ENCODE measurements at places on chromosomes 2 and 18.

DNA sequence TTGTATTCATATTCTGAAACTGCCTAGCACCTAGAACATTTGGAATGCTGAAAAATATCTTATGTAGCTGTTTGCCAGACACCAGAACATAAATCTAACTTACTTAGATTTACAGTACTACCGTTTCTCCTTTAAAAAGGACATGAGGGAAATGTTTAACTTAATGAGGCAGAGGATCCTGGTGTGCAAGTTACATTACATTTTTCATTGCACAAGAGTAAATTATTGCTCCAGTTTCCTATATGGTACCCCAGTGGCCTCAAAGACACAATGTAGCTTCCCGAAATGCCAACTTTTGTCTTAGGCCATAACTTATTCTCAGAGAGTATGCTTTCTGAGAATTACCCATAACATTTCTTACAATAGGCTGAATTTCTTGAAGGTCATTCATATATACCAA is 105.5 kb upstream of the DTNA start:
- DNase-seq, result no peak

- no peak for DNase-seq
These were observed 37.7 kb downstream of the NFATC1 start for GRCh38 chr18:79433431-79433830.

- no peak for DNase-seq
These were observed 312.4 kb upstream of the DDX18 start for GRCh38 chr2:117502121-117502520.

GRCh38 chr2:165016772-165017411 is 61.6 kb upstream of the SLC38A11 start:
- no peak for DNase-seq

GRCh38 chr2:203237346-203238238 is 1.2 kb upstream of the CYP20A1 start:
- no peak for DNase-seq

- DNase-seq, result no peak
These were observed 225.0 kb upstream of the RAB6C start for GRCh38 chr2:129754421-129754820.

GRCh38 chr18:44724105-44724778 is 43.6 kb downstream of the SETBP1 start:
- DNase-seq, result no peak

- no peak for DNase-seq
These were observed 7.1 kb downstream of the CABLES1 start for GRCh38 chr18:23142251-23142929.

- no peak for DNase-seq
These were observed 57.9 kb upstream of the KCNE4 start for GRCh38 chr2:222993920-222994650.

- DNase-seq, result no peak
These were observed 183.8 kb upstream of the STON1 start for GRCh38 chr2:48346124-48346536.

DNA sequence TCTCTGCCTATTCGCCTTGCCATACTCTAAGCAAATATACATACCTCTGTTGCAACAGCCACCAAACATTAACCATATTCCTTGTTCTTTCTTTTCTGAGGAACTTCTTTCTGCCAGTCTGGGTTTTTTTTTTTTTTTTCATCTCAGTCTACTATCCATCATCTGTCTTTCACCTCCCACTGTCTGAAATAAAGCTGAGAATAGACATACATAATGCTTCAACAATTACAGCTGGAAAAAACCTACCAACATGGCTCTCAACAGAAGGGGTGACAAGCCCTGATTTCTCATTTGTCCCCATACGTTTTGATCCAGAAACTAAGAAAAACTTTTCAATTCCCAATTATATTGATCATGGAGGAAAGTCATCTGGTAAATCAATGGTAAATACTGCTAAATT is 728.8 kb upstream of the POU3F3 start:
- DNase-seq, result no peak

GRCh38 chr2:226909836-226910235 is 74.0 kb downstream of the RHBDD1 start:
- no peak for DNase-seq

DNA sequence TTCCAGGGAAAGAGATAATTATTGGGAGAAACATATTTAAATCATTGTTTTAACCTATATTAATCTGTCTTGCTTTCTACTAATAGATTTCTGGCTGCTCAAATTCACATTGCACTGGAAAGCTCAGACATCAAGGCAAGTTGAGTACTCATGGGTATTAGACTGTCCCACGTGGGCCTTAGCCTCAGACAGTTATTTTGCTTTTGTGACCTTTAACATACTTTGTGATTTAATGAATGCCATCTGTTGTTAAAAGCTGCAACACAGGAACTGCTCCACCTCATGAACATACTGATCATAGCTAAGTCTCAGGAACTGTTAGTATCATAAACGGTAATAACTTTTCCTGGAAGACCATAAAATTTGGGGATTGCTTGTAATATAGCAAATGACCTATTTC is 2.7 kb upstream of the LCT start:
- DNase-seq, result no peak

DNA sequence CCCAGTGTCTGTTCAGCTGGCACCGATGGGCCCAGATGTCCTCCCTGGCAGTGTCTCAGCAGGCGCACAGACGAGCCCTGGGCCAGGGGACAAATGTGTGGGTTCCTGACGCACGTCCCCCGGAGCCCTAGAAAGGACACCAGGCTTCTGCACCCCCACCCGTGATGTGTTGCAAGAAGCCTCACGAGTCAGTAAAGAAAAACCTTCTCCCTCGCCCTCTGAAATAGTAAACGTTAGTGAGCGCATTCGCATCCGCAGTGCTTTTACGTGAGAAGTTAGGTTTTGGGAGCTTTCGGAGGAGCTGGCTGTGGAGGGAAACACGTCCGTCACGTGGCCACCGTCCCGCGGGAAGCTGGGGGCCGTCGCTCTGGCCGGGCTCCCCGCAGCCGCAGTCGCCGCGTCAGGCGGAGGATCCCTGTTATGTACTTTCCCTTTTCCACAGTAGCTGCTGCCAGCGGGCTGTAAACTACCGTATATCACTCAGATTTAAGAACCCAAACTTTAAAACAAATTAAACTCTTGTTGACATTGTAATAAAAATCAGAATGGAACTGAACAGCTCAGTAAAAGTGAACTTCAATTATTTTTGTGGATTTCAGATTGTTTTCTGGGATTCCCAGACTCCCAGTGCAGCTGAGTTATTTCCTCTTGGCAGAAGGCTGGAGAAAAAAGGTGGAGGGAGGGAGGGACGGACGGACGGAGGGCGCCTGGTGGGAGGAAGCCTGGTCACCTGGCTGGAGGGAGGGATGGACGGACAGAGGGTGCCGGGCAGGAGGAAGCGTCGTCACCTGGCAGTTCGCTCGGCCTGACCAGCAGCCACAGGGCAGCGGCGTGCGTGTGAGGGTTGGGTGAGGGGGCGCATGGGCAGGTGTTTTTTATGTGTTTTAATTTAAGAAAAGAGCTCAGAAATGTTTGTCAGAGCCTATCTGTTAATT is 112.1 kb downstream of the NFATC1 start:
- no peak for DNase-seq

DNA sequence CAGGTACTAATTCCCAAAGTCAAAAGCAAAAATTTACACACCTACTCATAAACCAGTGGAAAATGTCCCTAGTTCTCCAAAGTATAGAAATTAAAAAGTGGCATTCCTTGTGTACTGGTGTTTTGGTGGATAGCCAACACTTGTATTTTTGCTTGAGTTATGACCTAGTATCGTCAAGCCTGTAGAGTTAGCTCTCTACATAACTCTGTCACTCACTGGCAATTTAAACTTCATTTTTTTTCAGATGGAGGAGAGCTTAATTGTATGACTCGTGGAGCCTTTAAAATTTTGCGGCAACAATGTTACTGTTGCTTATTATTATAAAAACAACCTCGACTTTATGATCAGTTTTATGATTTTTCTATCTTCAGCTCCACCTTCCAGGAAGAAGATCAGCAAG is 58.7 kb downstream of the ITGB6 start:
- no peak for DNase-seq

GRCh38 chr2:26820932-26821331 is 27.0 kb upstream of the DPYSL5 start:
- no peak for DNase-seq

- DNase-seq, result no peak
These were observed 82.5 kb downstream of the TGFA start for GRCh38 chr2:70471129-70471528.

DNA sequence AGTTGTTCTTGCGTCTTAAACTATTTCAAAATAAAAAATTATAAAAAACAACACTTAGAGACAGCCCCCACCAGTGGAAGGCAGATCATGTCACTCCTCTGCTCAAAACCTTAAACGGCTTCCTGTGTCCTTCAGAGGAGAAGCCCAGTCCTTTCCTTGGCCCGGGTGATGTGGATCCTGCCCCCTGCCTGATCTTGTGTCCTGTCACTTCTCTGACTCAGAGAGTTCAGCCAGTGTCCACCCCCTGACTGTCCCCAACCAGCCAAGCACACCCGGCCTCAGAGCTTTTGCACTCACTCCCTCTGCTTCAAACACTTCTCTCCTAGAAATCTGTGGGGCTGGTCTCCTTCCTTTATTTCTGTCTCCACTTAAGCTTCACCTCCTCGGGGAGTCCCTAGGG is 35.4 kb downstream of the TOGARAM2 start:
- no peak for DNase-seq

DNA sequence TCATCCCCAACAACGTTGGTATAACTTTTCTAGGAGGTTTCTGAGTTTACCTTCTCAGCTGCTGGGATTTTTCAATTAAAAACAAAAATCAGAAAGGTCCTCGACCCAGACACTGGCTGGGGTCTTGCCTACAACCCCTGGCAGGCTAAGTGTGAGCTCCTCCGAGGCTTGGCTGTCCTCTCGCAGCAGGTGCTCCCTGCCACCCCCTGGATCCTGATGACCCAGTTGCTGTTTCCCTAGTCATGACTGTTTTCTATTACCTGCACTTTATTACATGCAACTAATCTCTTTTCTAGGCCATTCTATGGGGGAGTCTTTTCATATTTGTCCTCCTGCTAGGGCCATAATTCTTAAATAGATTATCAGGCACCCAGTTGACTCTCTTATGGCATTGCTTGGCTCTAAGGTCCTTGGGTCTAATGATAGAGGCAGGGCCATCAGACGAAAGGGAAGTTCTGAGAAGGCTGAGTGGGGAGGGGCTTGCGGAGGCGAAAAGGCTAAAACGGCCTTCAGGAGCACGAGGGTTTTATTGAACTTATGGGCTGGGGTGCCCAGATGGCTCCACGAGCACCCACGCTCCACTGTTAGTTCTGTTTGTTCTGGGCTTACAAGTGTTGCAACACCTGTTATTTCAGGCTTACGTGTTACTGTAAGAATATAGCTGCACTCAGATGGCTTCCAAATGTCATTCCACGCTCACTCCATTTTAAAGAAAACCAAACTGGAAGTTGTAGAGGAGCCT is 166.0 kb downstream of the NCK2 start:
- no peak for DNase-seq

GRCh38 chr2:132677661-132678060 is 7.7 kb upstream of the LYPD1 start:
- no peak for DNase-seq

DNA sequence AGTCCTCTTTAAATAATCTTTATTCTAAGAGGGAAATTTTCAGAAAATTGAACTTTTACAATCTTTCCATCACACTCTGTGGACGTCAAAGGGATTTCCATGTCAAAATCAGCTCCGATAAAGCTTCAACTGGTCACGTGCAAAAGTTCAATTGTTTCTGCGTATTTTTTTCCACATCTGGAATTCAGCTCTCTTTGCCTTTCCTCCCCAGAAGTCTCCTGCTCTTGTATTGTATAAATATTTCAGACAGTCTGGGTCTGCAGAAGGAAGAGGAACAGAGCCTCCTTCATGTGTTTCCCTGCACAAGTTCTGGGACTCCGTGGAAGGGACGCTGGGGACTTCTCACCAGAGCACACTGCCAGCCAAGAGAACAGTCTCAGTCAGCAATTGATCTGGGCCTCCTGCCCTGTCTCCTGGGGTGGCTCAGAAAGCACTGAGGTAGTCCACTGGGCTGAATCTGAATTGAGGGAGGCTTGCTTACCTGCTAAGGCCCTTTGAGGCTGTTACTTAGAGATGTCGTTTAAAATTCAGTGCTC is 251.5 kb downstream of the TFCP2L1 start:
- DNase-seq, result no peak

DNA sequence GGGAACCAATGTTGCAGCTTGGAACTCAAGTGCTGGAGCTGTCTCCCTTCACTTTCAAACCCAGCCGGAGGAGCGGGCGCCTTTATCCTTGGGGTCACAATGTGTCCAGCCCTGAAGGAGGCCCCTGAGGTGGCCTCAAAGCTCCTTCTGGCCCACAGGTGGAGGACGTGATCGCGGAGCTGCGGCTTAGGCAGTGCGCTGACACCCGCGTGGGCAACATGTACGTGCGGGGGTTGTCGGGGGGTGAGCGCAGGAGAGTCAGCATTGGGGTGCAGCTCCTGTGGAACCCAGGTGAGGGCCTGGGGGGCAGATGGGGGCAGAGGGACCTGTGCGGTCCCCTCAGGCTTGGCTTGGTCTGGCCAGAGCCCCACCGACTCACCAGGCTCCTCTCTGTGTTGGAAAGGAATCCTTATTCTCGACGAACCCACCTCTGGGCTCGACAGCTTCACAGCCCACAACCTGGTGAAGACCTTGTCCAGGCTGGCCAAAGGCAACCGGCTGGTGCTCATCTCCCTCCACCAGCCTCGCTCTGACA is 13.5 kb downstream of the ABCG8 start:
- DNase-seq, result no peak

- DNase-seq, result no peak
These were observed 3.4 kb upstream of the PRKCE start for GRCh38 chr2:45647986-45648520.

Measured in activated CD4-positive, CD25-positive, alpha-beta regulatory T cell treated with anti-CD3 and anti-CD28 coated beads, Interleukin-2, amount 50 U/mL, for 16 hours (primary cell).